ENCODE measurements at places on chromosomes 1 and 21.

GRCh38 chr1:201206176-201206575 lies 15.6 kb downstream of the IGFN1 start:
- DNase-seq, result no peak

GRCh38 chr1:43747736-43748135 lies 40.4 kb downstream of the ST3GAL3 start:
- DNase-seq, result no peak

GRCh38 chr21:38255571-38256117 lies 1.1 kb upstream of the KCNJ15 start:
- DNase-seq, result no peak

GRCh38 chr1:196207612-196208217 lies 400.5 kb downstream of the KCNT2 start:
- no peak for DNase-seq

Data from fibroblast of pulmonary artery (primary cell).